ENCODE measurements at places on chromosomes 3 and 15.
A peak's percentile ranks its signal among the peaks of the same experiment; 100 is the strongest.

- no peak for DNase-seq
Observed at GRCh38 chr3:173043757-173044156, 97.3 kb downstream of the SPATA16 start.

GRCh38 chr3:52458770-52459545 is 3.6 kb downstream of the NISCH start:
- DNase-seq = no peak

DNA sequence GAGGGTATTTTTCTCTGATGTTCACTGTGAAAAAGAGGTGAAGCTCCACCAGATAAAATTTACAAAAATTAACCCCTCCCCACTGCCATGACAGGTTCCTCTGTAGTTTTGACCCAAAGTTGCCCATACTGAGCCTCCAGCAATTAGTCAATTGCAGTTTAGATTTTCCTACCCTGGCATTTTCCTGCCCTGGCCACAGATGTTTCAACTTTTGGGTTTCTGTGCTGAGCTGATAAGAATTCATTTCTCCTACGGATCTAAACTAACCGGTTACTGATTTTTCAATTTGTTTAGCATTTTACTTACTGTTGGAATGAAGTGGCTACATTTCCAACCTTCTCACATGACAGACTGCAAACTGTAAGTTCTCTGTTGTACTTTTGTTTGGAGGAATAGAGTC is 1346.1 kb upstream of the EPHA6 start:
- DNase-seq = no peak

DNA sequence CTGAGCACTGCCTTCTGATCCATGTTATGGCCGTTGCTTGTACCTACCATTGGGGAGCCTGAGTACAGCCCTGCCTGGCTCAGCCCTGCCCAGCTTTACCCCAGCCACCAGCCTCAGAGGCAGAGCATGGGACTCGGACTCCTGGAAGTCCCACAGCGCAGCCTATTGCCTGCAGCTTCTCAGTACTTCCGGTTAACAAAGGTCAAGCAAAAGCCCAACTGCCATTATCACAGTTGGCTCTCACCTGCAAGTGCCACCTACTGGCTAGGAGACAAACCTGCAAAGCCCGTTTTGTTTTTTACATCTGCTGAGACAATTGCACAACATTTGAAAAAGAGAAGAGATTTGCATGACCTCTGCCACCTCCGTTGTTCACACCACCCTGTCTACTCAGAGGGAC is 1081.7 kb downstream of the NAALADL2 start:
- DNase-seq = no peak

GRCh38 chr15:100844778-100845177 is 34.9 kb upstream of the ALDH1A3 start:
- DNase-seq = no peak

DNA sequence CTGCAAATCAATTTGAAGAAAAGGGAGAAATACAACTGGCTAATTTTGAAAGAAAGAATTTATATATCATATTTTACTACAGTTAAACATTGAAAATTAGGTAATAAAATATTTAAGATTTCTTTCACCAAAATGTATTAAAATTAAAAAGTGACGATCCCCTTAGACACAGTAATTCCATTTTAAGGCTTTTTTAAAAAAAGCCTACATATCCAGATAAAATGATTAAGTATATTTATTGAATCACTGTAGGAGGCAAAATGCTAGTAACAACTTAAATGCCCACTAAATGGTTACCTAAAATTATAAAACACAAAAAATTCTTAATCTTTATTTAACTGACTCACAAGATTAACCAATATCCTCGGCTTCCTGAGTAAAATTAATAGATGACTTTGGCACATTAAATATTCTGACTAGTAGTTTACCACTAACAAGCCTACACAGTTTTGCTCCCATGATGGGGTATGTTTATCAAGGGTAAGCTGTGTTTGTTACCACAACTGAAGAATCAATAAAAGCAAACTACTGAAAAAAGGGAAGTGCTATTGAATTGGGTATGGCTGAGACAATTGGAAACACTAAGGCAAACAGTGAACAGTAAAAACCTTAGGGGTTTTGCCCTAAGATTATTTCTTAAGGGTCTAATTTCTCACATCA is 28.4 kb downstream of the ANKRD28 start:
- peak; percentile 55 for DNase-seq

- DNase-seq = no peak
Observed at GRCh38 chr15:66614951-66615760, 49.4 kb upstream of the LCTL start.

GRCh38 chr3:49661281-49661680 is 12.9 kb upstream of the APEH start:
- peak; percentile 30 for DNase-seq

DNA sequence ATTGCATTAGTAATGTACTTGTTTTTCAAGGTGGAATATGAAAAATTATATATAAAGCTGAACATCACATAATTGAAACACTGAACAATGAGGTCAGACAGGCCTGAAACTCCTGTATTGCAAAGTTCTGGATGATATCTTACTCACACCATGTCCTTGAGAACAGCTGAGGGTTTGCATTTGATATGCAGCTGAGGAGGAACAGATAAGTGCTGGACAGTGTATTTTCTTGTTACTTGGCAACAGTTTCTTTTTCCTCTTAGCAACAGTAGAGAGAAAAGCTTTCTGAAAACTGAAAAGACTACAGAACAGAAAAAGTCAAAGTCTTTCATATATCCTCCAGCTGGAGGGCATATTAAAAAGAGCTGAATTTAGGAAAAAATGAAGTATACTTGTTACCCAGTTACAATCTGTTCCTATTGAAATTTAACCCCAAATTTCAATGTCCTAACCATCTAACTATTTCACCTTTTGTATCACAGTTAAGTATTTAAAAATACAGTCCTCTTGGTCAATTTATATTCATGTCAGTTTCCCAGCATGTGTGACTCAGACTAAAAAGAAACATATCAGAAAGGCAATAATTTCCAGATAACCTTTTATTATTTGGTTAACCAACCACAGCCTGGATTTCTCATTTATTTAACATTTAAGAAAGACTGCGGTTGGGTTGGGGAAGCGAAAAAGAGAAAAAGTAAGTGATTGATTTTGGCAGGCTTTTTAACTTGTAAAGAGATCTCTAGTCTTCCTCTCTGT is 733.0 kb upstream of the DPPA4 start:
- DNase-seq = peak; percentile 28

- DNase-seq = no peak
Observed at GRCh38 chr15:94387849-94388441, 156.6 kb downstream of the MCTP2 start.

DNA sequence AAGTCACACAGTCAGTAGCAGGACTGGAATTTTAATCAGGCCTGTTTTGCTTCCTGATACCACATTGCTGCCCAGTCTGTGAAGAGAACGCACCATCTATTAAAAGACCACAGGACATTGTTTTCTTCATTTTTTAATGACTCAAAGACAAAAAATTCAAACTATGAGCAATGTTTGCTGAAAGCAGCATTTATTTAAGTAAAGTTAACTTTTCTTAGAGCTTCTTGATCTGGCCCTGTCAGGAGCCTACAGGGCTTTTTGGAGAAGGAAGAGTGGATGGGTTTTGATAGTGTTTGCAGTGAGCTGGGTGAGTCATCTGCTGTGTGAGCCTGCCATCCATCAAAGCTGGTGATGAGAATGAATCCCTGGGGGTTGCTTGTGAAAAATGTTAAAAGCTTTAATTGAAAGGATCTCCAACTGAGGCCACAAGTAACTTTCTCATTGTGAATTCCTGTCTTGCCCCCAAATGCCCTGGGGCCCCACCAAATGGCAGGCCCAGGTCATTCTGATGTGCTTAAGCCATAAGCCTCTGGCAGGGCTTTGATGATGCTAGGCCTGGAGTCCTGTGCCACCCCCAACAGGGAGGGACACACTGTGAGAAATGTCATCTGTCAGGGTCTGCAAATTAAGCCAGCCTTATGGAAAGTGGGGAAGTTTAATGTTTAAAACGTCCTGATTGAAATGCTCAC is 136.2 kb upstream of the PFN2 start:
- peak; percentile 91 for DNase-seq

DNA sequence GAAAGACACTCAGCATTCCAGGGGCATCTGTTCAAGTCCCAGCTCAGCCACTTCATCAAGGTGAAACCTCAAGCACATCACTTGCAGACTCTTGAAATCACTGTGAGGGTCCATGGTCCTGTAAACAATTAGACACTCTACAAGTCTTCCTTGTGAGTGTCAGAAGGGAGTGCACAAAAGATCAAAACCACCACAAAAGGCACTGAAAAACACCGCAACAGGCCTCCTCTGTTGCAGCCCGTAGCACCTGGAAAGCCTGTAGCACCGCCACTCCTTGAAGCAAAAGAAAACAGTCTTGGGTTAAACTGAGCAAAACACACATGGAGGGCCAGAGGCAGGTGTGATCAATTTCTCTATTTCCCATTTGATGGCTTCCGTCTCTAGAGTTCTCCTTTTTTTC is 63.8 kb upstream of the SNRK start:
- no peak for DNase-seq

GRCh38 chr15:74283368-74283767 is 47.2 kb downstream of the CCDC33 start:
- no peak for DNase-seq

DNA sequence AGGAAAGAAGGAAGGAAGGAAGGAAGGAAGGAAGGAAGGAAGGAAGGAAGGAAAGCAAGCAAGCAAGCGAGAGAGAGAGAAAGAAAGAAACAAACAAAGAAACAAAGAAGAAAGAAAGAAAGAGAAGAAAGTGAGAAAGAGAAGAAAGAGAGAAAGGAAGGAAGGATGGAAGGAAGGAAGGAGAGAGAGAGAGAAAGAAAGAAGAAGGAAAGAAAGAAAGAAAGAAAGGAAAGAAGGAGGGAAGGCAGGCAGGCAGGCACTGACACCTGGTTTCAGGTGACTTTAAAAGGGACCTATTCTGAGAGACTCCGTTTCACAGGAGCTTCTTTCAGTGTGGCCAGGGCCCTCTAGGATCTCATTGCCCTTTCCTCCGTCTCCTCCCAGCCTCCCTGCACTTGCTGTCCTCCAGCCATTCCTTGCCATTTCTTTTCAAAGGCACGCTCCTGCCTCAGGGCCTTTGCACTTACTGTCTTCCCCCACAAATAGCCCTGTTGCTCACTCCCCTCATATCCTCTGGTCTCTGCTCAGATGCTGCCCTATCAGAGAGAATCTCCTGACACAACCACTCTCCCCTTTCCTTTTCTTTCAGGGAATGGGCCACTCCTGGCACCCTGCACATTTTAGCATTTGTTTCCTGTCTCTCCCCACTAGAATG is 31.5 kb downstream of the IL12A start:
- DNase-seq = no peak

- DNase-seq = peak; percentile 86
Observed at GRCh38 chr15:51192521-51193280, 98.0 kb upstream of the TNFAIP8L3 start.

DNA sequence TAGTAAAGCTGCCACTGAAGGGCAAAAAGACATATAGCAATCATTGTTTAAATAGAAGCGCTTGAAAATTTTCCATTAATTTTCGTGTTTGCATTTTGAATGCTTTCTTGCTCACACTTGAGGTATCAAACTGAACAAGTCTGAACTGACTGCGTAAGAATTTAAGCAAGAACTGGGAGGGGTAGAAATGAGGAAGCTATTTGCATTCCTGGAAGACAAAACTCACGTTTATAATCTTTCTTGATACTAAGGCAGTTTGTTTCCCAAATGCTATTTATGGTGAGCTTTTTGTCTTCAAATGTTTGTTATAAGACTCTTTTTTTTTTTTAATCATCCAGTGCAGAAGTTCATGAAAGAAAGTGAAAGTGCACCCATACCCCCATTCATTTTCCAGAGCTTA is 499.8 kb upstream of the TPRG1 start:
- peak; percentile 15 for DNase-seq

DNA sequence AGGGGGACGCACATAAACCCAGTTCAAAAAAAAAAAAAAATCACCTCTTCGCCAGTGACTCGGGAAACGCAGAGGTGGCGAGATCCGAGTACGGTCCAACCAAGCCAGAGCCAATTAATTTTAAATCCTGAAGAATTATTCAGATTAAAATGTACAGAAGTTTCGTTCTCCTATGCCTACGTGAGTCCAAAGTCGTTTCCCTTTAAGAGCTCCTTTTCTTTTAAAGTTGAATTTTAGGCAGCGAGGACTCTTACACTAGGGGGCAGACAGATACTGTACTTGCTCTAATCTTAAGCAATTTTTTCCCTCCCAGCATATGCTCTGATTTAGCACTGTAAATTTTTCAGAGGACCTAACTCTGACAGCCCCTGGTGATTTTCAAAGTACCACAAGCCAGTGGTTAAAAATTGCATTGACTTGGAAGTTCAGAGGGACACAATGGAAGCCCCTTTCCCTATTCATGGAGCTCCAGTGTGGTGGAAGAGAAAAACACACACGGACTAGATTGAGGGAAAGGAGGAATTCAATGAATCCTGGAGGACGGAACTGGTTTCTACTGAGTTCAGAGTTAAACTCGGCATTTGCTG is 3.3 kb upstream of the NR2F2 start:
- DNase-seq = peak; percentile 97

DNA sequence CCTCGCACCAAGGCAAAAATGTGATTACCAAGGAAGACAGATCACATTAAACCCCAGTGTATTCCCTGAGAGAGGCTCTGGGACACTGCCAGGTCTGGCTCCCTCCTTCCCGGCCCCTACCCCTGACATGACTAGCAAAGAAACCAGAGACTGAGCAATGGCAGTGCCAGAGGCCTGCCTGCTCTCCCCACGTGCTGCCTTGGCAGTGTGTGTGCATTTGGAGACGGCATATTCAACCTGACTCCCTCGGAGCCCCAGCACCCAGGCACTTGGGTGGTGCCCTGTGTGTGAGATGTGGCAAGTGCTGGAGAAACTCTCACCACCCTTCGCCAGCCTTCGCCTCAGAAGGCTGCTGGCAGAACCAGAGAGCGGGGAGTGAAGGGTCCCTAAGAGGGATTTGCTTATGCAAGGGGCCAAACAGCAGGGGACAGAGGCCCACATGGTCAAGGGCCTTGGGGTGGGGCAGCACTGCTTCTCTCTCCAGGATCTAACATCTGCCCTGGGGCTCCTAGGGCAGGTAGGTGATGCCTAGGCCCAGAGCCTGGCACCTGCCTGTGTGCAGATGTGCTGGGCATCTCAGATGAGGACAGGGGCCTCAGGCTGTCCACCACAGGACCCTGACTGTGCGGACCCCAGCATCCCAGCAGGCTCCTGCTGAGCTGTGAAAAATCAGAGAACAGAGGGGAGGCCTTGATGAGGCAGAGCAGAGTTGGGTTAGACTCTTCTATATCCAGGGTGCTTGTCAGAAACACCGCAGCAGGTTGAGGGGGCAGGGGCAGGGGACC is 23.6 kb upstream of the PLXNA1 start:
- DNase-seq = no peak

- DNase-seq = no peak
Observed at GRCh38 chr3:16319307-16319706, 54.3 kb downstream of the OXNAD1 start.
